ENCODE measurements at places on chromosomes 4 and X.
A peak's percentile ranks its signal among the peaks of the same experiment; 100 is the strongest.

- DNase-seq: peak; percentile 81
Observed at GRCh38 chr4:38804654-38805295, at the start of gene TLR1. TLR1 (minus strand) TSS chr4:38804791; CDS start chr4:38798831, 5,960 bp downstream.

DNA sequence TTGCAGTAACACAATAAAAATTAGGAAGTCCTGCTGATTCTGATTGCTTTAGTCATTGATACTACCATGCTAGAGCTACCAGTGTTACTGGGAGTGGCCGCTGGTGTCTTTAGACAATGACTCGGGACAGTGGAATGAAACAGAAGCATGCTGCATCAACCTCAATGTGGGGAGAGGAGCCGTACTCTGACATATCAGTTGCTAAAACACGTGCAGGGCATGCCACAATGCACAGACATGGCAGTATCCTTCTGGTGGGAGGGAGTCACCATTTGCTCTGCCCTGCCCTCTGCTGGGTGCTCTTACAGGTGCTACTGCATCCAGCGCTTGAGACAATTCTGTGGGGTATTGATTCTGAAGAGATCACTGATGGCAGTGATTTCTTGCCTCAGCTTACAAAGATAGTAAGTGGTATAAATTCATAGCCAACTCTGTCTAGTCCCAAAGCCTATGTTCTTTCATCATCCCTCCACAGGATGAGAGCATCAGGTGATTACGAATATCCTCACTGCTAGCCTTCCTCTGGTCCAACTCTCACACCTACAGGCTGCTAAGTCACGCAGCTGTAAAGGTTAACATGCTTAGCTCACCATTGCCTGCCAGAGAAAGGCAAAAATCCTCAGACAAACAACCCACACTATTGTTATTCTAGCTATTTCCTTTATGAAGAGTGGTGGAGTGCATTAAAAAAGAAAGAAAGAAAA lies 43.7 kb downstream of the NSG1 start:
- peak; percentile 51 for DNase-seq

GRCh38 chr4:1035510-1035909 lies 24.1 kb downstream of the FGFRL1 start:
- DNase-seq: no peak

GRCh38 chrX:8183346-8183745 lies 12.3 kb upstream of the VCX2 start:
- no peak for DNase-seq

DNA sequence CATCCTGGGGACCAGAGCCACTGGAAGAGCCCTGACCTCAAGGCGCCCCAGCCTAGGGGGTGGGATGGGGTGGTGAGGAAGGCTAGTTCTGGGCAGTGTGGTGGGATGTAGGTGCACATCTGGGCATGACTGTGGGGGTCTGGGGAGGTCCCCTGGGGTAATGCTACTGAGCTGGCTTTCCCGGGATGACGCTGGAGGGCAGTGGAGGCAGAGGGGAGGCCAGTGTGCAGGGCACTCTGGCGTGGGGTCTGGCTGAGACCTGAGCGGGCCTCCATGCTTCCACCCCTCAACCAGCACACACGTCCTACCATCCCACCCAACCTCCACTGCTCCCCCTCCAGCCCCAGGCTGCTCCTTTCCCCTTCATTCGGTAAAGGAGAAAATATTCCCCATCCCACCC lies 4.8 kb upstream of the SH3BP2 start:
- no peak for DNase-seq

DNA sequence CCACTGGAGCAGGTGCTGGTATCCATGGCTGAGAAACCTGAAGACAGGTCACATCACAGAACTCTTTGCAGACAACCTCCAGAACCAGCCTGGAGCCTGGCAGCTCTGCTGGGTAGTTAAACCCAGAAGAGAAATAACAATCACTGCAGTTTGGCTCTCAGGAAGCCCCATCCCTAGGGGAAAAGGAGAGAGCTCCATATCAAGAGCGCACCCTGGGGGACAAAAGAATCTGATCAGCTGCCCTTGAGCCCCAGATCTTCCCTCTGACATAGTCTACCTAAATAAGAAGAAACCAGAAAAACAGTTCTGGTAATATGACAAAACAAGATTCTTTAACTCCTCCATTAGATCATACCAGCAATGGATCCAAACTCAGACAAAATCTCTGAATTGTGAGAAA lies 823.2 kb upstream of the FRG1 start:
- no peak for DNase-seq

- peak; percentile 14 for DNase-seq
Observed at GRCh38 chrX:133923113-133923512, 62.3 kb downstream of the GPC3 start.

DNA sequence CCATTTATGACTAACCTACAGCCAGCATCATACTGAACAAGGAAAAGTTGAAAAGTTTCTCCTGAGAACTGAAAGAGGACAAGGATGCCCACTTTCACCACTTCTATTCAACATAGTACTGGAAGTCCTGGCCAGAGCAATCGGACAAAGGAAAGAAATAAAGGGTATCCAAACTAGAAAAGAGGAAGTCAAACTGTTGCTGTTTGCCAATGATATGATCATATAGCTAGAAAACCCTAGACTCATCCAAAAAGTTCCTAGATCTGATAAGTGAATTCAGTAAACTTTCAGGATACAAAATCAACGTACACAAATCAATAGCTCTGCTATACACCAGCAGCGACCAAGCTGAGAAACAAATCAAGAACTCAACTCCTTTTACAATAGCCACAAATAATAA lies 64.5 kb downstream of the CENPC start:
- DNase-seq: no peak

DNA sequence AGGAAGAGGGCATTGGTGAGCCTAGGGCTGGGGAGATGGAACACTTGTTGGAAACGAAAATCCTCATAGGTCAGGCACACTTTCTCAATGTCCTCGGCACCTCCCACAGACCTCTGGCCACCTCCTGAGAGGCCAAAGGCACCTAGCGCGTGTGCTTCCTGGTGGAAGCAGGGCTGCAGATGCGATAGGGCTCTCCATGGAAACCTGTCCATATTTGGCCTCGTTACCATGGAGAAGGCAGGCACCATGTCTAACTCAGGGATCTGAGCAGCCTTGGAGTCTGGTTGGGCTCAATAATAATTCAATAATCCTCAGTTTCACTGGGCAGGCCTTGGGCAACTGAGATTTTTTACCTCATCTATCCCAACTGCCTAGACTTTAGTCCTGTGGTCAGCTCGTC lies 58.3 kb downstream of the RAI2 start:
- no peak for DNase-seq

GRCh38 chr4:153036931-153037482 lies 100.9 kb downstream of the FHDC1 start:
- no peak for DNase-seq

GRCh38 chrX:101377547-101377946 lies 8.4 kb downstream of the BTK start:
- no peak for DNase-seq

- DNase-seq: no peak
Observed at GRCh38 chr4:108544481-108544880, 75.9 kb upstream of the RPL34 start.

DNA sequence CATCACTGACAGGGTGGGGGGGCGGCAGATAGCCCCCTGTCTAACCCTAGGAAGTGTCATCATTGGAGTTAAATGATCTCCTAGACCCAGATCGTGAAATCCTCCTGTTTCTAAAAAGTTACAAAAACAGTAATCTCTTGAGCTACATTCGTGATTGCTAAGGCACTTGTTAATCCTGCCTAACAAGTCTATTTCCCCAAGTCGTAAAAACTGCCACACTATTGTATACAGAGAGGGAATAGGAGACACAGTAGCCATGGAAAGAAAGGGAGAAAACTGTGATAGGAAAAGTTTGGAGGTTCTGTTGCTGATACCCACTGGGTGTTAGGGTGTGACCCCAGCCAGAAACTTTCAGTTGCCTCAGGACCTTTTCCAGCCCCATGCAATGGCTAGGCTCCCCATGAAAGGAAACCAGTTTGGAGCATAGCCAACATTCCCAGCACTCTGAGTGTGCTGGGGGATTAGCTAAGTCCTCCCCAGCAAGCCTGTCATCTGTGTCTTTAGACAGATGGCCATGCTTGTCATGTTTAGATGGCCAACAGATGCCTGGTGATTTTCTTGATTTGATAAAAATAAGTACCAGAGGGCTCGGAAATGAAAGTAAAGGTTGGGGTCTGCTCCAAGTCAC lies 63.3 kb upstream of the ANXA10 start:
- no peak for DNase-seq

GRCh38 chr4:125739760-125740159 lies 425.0 kb downstream of the FAT4 start:
- DNase-seq: no peak

GRCh38 chr4:69999420-69999819 lies 3.7 kb downstream of the STATH start:
- DNase-seq: no peak

DNA sequence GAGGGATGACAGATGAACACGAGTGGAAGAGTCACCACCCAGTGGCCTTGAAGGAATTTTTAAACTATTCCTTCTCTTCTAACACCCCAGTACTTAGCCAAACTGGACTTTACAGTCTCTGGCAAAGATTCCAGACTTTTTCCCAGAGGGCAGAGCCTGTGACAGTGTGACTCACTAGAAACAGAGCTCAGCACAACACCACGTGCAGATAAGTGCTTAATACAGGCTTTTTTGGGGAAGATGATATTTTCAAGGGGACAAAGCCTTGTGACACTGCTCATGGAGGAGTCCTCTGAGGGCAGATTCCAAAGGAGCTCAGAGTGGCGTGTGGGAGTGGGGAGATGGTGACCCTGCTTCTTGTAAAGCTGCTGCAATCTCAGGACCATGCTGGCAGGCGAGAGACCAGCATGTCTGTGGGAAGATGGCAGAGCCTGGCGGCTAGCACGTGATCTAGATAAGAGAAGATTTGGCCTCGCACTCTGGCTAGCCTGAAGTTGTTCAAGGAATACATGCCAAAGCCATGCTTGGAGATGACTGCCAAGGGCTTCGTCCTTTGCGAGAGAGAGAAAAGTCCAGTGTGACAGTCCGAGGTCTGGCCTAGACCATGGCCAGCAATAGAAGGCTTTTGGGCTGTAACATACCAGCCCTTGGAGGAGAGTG lies 2.4 kb downstream of the RAB33A start:
- DNase-seq: no peak

GRCh38 chrX:132728296-132728695 lies 230.1 kb downstream of the HS6ST2 start:
- DNase-seq: no peak
